Stimulated activated CD4-positive, alpha-beta T cell treated with anti-CD3 and anti-CD28 coated beads, Interleukin-4, amount 100 ng/mL, for 24 hours (primary cell): ENCODE measurements at places on chromosomes 16 and 17.

GRCh38 chr17:76026714-76027158 lies 370 bp downstream of the EVPL start:
- no peak for DNase-seq

GRCh38 chr17:79990051-79990592 lies 45.5 kb downstream of the TBC1D16 start:
- no peak for DNase-seq

DNA sequence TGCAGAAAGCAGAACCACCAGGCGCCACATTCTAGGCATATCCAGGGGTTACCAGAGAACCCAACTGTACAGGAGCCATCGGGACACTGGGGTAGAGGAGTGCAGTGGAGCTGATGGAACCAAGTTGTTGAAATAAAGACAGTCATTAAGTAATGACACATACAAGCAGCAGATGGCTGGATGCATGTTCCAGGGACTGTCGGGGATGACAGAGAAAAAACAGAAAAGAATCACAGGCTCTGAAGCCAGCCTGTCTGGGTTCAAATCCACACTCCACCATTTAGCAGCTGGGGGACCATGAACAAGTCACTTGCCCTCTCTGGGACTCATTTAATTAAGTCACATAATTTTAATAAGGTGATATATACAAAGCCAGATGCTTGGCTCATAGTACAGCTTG lies 117.1 kb downstream of the ZNF423 start:
- no peak for DNase-seq

GRCh38 chr17:44733753-44734152 lies 25.0 kb upstream of the ADAM11 start:
- DNase-seq: no peak

- no peak for DNase-seq
Measured at GRCh38 chr17:35791681-35792350, 3.6 kb downstream of the MMP28 start.

DNA sequence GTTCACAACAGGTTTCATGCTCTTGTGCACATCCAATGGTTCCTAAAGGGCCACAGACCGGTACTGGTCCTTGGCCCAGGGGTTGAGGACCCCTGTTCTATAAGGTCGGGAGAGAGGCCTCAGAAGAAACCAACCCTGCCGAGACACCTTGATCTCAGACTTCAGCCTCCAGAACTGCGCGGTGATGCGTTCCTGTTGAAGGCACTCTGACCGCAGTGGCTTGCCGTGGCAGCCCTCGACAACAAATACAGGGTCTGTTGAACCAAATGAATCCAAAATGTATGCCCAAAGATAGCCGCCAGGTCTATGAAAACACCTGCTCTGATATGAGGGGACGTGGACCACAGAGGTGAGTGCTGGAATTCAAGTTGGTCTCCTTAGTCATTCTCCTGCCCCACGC lies 389.8 kb downstream of the SEC14L1 start:
- no peak for DNase-seq
